ENCODE measurements at places on chromosomes 2 and 18. TPM values are rescaled to one million over a fixed set of nuclear protein-coding genes. Genes with fewer than 3 reads are reported as not detected.

Gene SAG
- not detected for total RNA-seq

Gene EGR4
- total RNA-seq: under 0.01 TPM

Gene VWC2L
- not detected for total RNA-seq

- no peaks in the 10 kb centered on the region for H3K36me3 ChIP-seq
- DNase-seq: no peak
- H3K4me3 ChIP-seq: no peak overlapping the region
- H3K27ac ChIP-seq: no peak overlapping the region
These were observed 285.8 kb upstream of the GYPC start for GRCh38 chr2:126370201-126370600.

DNA sequence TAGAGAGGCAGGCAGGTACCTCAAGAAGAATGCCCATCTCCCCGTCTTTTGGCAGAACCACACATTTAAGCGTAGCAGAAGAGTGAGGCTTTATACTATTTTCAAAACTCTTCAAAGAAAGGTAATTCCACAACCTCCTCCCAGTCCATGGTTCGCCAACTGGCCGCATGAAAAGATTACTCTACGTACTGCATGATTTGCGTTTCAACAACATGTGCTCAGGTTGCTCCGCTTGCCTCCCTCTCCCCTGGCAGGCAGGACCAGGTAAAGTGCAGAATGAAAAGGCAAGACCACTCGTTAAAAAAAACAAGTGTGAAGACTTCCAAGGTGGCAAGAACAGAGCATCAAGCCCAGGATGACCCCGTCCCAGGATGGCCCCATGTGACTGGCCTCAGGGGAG is 143.7 kb downstream of the SP3 start:
- H3K27ac ChIP-seq: no peak overlapping the region
- peaks cover 17% of the 10 kb centered on the region for H3K27me3 ChIP-seq
- DNase-seq: no peak
- no peaks in the 10 kb centered on the region for H3K36me3 ChIP-seq

Gene CPLX4
- total RNA-seq: not detected

GRCh38 chr2:101374821-101375561 is 12.3 kb downstream of the CREG2 start:
- H3K27ac ChIP-seq: no peak overlapping the region
- H3K4me1 ChIP-seq: no peaks in the 10 kb centered on the region
- peaks cover 8% of the 10 kb centered on the region for H3K27me3 ChIP-seq
- H3K36me3 ChIP-seq: no peaks in the 10 kb centered on the region
- H3K4me3 ChIP-seq: no peak overlapping the region

- H3K27me3 ChIP-seq: no peaks in the 10 kb centered on the region
- H3K27ac ChIP-seq: no peak overlapping the region
- no peaks in the 10 kb centered on the region for H3K36me3 ChIP-seq
- no peak overlapping the region for H3K4me3 ChIP-seq
- no peaks in the 10 kb centered on the region for H3K4me1 ChIP-seq
- DNase-seq: no peak
These were observed 66.2 kb upstream of the SLC39A10 start for GRCh38 chr2:195590861-195591205.

Gene TMEM37
- total RNA-seq: 2.6 TPM

GRCh38 chr2:17057109-17058017 is 391.7 kb upstream of the CYRIA start:
- H3K27me3 ChIP-seq: no peaks in the 10 kb centered on the region
- no peak overlapping the region for H3K27ac ChIP-seq
- H3K4me3 ChIP-seq: no peak overlapping the region

DNA sequence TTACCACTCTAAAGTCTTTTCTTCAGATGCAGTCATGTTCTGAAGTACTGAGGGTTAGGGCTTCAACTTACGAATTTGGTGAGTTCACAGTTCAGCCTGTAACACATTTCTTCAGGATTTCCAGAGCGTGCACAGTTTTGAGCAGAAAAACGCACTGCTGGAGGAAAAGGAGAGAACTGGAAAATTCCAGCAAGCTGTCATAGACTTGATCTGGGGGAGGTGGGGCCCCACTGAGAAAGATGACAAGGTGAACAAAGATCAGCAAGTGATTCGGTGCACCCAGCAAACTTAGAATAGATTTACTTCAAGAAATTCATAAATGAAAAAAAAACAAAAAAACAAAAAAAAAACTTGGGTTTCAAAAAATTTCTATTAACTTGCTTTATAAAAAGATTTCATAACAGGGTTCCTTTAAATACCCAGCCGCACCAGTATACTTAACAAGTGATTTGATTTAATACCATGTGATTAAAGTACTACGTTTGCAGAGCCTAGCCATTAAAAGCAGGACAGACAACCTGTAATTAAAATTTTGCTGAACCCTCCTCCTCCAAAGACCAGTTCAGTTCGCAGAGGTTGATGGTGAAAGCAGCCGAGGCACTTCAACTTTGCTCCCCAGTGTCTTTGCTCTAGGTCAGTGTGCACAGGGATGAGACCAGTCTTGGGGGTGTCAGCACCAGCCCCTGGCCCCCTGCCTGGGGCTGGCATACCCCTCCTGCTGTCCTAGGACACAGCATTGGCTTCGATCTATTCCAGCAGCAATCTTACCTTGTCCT is 30.5 kb downstream of the CTIF start:
- no peak overlapping the region for H3K4me3 ChIP-seq
- no peak overlapping the region for H3K27ac ChIP-seq
- no peaks in the 10 kb centered on the region for H3K27me3 ChIP-seq
- no peaks in the 10 kb centered on the region for H3K36me3 ChIP-seq
- no peak for DNase-seq

GRCh38 chr2:83051538-83052170 is 1407.4 kb downstream of the SUCLG1 start:
- no peak overlapping the region for H3K27ac ChIP-seq
- peaks cover 2% of the 10 kb centered on the region for H3K4me1 ChIP-seq
- DNase-seq: no peak
- no peaks in the 10 kb centered on the region for H3K36me3 ChIP-seq

- no peaks in the 10 kb centered on the region for H3K4me1 ChIP-seq
- no peak for DNase-seq
- no peak overlapping the region for H3K4me3 ChIP-seq
- no peak overlapping the region for H3K27ac ChIP-seq
These were observed 105.8 kb upstream of the CTAGE1 start for GRCh38 chr18:22523481-22523880.

- no peaks in the 10 kb centered on the region for H3K4me1 ChIP-seq
- no peaks in the 10 kb centered on the region for H3K27me3 ChIP-seq
- H3K4me3 ChIP-seq: no peak overlapping the region
- no peak for DNase-seq
- H3K36me3 ChIP-seq: no peaks in the 10 kb centered on the region
These were observed 168.2 kb downstream of the VWC2L start for GRCh38 chr2:214579035-214579434.

Gene HK2
- 19.3 TPM for total RNA-seq

DNA sequence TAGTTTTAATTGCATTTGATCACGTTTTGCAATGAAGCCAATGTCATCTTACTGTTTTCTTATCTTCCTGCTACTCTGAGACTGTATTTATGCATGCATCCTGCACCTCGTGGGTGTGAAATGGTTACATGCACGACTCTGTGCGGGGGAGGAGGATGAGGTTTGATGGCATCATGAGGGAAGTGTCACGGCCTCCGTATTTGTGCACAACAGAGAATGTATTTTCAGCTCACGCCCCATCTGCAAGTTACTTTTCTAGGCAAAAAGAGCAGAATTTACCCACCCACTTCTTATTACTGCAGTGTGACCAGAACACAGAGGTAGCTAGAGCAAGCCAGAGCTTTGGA is 145.1 kb downstream of the TDRD15 start:
- no peaks in the 10 kb centered on the region for H3K27me3 ChIP-seq
- no peak overlapping the region for H3K4me3 ChIP-seq
- no peak for DNase-seq
- H3K36me3 ChIP-seq: no peaks in the 10 kb centered on the region
- no peaks in the 10 kb centered on the region for H3K4me1 ChIP-seq

Gene TANC1
- total RNA-seq: 30.8 TPM

DNA sequence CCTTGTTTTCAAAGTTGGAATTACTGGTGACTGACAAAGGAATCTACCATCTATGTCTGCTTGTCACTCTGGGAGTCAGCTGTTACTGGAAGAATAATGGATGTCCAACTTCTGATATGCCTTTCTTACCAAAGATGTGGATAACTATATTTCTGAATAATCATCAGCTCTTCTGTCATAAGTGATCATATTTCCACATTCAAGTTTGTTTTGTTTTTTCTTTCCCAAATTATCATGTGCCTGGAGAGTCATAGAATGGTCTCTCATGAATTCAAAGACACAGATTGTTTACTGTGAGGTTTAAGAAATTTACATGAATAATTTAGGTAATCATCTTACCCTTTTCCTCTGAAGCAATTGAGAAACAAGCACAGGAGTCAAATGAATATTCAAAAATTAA is 986.7 kb upstream of the CDH2 start:
- no peaks in the 10 kb centered on the region for H3K36me3 ChIP-seq
- no peaks in the 10 kb centered on the region for H3K27me3 ChIP-seq
- peaks cover 17% of the 10 kb centered on the region for H3K4me1 ChIP-seq
- no peak overlapping the region for H3K4me3 ChIP-seq

Gene PARD3B
- 20.6 TPM for total RNA-seq

Gene CFAP65
- not detected for total RNA-seq

All from fibroblast of lung (primary cell).